ENCODE measurements at places on chromosomes 1 and 21.
A peak's percentile ranks its signal among the peaks of the same experiment; 100 is the strongest.

- no peak for DNase-seq
These were observed 21.0 kb downstream of the RAB3GAP2 start for GRCh38 chr1:220251272-220251671.

DNA sequence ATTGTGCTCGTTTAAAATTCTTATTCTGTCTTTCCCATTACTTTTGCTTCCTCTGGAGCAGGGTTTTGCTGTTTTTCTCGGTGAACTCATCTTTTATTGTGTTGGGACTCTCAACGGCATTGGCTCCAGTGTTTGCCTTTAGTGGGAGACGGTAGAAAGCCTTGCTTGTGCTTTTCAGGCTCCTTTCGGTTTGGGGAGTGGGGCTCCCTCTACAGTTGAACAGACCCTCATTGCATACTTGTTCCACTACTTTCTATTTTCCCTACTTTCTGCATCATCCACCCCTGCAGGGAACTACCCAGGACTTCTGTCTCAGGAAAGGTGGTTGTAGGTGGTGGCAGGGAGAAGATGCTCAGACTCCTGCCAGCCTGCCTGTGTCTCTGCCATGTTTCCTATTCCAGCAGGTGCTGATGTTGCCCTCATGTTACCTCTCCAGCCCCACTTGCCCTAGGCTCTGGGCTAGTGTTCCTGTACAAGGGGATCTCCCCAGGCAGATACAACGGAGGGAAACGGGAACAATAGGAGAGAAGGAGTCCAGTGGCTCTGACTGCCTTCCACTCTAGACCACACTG is 68.5 kb upstream of the ZBTB18 start:
- no peak for DNase-seq

- DNase-seq: no peak
These were observed 46.6 kb upstream of the RGS2 start for GRCh38 chr1:192762265-192762664.

- no peak for DNase-seq
These were observed 32.1 kb upstream of the RGS18 start for GRCh38 chr1:192126030-192126619.

DNA sequence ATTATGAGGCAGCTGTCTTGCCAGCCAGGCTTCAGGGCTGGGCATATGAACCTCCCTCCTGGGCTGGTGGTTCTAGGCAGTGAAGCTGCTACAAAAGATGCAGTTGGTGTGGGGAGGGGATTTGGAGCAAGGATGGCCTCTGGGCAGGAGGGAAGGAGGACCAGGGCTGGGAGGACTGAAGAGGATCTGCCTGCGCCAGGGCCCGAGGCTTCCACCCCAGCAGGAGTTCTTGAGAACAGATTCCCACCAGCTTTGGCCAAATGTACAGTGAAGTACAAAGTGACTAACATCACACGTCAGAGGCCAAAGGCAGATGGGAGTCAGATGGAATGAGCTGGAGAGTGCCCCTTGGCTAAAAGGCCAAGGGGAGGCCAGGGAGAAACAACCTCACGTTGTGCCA is 62.4 kb downstream of the DDX20 start:
- no peak for DNase-seq

DNA sequence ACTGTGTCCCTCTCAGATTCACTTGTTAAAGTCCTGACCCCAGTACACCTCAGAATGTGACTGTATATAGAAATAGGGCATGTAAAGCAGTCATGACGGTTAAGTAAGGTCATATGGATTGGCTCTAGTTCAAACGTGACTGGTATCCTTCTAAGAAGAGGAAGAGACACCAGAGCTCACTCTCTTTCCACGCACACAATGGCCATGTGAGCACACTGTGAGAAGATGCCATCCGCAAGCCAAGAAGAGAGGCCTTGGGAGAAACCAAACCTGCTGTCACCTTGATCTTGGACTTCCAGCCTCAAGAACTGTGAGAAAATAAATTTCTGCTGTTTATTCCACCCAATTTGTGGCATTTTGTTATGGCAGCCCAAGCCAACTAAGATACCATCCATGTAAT is 56.8 kb upstream of the IRF2BP2 start:
- DNase-seq: no peak

DNA sequence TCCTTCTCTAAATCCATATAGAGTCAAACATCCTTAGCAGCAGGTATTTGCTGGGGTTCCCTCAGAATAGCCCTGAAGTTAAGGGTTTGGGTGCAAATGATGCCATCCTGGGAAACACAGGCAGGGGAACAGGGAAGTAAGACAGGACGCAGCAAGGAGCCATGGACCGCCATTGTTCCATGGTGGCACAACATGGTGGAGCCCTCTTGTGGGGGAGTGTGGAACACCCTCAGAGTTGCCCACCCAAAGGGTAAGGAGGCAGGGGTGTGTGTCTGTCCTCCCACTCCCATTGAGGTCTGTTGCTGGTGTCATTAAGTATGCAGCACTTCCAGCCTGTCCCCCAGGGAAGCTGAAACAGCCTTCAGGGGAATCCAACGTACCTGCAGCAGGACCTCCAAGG is 20.4 kb upstream of the RCAN1 start:
- DNase-seq: peak; percentile 35

- no peak for DNase-seq
These were observed 28.4 kb upstream of the TMEM125 start for GRCh38 chr1:43241413-43241836.

DNA sequence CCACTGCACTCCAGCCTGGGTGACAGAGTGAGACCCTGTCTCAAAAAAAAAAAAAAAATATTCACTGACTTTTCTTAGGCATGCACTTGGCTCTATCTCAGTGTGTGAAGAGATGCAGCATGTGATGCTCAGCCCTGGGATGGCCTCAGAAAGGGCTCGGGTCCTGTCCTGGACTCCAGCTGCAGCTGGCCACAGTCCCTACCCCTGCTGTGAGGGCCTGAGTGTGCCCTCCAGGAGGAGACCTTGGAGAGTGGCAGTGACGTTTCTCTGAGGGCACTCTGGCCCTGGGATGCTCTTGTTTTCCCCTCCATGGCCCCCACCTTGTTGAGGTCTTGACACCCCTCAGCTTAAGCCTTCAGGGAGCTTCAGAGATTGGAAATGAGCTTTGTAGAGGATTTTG is 81.9 kb upstream of the POU3F1 start:
- DNase-seq: no peak

GRCh38 chr1:216560527-216560926 is 137.3 kb upstream of the USH2A start:
- no peak for DNase-seq

GRCh38 chr1:27098431-27099134 is 56.3 kb downstream of the SLC9A1 start:
- no peak for DNase-seq

DNA sequence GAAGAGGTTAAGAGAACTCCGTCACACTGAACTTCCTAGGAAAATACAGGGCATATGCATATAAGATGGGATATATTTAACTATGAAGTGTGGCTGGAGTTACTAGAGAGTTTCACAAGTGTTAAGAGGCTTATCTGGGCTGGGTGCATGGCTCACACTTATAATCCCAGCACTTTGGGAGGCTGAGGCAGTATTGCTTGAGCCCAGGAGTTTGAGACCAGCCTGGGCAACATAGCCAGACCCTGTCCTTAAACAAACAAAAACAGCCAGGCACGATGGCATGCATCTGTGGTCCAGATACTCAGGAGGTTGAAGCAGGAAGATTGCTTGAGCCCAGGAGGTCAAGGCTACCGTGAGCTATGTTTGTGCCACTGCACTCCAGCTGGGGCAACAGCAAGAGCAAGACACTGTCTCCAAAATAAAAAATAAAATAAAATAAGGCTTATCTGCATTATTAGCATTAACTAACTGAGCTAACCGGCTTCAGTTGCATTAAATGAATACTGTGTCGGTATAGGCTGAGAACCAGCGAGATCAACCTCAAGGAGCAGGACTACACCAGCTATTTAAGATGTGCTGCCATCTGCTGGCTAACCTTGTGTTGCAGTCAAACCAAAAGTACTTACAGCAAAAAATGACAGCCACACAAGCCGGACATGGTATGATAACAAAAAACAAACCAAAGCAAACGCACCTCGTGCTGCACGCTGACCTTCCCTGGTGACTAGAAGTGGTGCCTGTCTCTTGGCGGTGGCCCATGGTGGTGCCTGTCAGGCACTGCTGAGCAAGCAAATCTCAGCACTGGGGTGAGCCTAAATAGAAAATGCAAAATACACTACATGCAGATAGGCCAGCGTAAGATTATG is 19.7 kb upstream of the RBBP5 start:
- peak; percentile 92 for DNase-seq

- DNase-seq: no peak
These were observed 395.5 kb upstream of the PKN2 start for GRCh38 chr1:88288571-88288970.

All from activated CD8-positive, alpha-beta T cell treated with anti-CD3 and anti-CD28 coated beads for 36 hours (primary cell).